ENCODE measurements at places on chromosomes 6 and 20.

GRCh38 chr6:47292944-47293343 lies 16.8 kb downstream of the TNFRSF21 start:
- no peak for DNase-seq

- DNase-seq, result no peak
Measured at GRCh38 chr20:62780204-62780603, 16.1 kb upstream of the MRGBP start.

- DNase-seq, result no peak
Measured at GRCh38 chr6:106538145-106538544, 91.2 kb downstream of the RTN4IP1 start.

- DNase-seq, result peak; percentile 12
Measured at GRCh38 chr20:5691918-5692618, 58.1 kb upstream of the SHLD1 start.

GRCh38 chr20:63216849-63217471 lies 1.0 kb upstream of the YTHDF1 start:
- DNase-seq, result no peak

GRCh38 chr6:38192011-38192410 lies 372.5 kb downstream of the ZFAND3 start:
- DNase-seq, result no peak

DNA sequence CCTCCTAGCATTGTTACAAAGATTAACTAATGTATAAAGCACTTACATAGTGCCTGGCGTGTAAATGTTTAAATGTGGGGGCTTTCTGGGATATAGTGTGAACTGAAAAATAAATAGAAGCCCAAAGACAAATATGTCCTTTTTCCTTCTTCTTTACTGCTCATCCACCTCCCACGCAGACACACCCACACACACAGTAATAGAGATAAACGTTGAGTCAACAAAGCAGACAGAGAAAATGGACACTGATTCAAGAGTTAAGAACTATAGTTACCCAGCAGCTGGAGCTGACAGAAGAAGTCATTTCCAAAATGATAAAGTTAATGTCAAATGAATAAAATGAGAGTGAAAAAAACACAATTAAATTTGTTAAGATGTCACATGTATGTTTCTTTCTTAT lies 68.3 kb downstream of the FHL5 start:
- DNase-seq, result no peak

- no peak for DNase-seq
Measured at GRCh38 chr6:17780061-17780460, 73.3 kb upstream of the NUP153 start.

DNA sequence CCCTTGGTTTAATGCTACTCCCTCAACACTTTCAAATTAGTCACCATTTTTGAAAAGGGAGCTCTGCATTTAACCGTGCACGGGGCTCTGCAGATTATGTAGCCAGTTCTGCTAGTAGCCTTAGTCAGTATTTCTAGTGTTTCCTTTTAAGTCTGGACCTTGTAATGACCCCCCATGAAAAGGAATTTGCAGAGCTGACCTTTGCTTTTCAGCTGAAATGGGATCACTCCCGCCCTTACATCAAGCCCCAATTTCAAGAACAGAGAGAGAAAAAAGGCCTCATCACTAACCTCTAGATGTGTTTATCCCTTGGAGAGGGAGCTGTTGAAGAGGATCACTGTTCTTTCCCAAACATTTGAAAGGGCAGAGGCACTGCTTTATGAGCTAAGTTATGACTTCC lies 490.7 kb upstream of the BTBD3 start:
- no peak for DNase-seq

- DNase-seq, result no peak
Measured at GRCh38 chr20:10784554-10785183, 110.9 kb upstream of the JAG1 start.

DNA sequence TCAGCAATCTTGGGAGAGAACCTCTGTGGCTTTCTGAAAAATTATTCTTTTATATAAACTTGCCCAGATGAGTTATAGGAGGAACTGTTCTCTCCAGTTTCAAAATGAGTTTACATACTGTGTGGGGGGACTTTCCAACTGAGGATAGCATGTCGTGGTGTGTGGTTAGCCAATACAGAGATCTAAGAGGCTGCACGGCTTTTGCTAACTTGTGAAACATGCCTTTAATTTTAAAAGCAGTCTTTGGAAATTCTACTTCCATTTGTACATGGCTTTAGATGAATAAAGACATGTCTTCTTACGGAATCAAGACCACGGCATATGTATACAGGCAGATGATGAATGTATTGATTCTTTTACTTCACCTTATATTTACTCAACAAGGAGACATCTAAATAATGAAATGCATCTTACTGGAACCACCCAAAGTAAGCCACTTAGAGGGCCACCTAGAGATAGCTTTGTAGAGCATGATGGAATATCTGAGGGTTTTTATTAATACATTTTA lies 39.8 kb downstream of the HIVEP1 start:
- peak; percentile 78 for DNase-seq

DNA sequence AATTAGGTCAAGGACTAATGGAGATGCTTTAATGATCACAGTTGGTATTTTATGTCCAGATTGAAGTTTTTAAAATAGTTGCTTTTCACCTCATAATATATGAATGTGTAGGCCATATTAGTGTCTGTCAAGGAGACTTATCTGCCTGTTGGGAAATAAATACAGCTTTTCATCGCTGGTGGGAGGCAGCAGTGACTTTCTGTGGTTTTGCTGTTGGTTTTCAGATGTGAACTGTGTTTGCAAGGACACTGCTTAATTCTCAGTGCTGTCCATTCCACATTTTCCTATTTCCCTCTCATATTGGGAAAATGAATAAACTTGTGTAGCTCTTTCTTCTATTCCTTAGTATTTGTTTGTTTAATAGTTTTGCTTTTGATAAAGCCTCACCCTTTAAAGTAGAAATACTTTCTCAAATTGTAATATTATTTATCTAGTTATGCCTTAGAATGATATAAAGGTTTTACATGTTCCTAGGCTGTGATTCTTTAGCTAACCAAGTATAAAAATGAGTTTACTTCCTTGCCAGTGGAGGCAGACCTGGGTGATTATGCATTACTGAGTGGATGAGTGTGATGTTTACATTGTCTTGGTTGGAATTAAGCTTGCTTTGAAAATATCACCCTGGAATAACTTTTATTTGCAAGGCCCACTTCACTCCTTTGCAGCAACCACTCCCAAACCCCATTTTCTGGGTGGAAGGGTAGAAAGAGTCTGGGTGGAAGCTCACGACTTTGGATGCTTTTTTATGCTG lies 3.3 kb downstream of the PLCB4 start:
- no peak for DNase-seq
